RWPE1 (cell line): ENCODE measurements at places on chromosomes 12 and 14.

DNA sequence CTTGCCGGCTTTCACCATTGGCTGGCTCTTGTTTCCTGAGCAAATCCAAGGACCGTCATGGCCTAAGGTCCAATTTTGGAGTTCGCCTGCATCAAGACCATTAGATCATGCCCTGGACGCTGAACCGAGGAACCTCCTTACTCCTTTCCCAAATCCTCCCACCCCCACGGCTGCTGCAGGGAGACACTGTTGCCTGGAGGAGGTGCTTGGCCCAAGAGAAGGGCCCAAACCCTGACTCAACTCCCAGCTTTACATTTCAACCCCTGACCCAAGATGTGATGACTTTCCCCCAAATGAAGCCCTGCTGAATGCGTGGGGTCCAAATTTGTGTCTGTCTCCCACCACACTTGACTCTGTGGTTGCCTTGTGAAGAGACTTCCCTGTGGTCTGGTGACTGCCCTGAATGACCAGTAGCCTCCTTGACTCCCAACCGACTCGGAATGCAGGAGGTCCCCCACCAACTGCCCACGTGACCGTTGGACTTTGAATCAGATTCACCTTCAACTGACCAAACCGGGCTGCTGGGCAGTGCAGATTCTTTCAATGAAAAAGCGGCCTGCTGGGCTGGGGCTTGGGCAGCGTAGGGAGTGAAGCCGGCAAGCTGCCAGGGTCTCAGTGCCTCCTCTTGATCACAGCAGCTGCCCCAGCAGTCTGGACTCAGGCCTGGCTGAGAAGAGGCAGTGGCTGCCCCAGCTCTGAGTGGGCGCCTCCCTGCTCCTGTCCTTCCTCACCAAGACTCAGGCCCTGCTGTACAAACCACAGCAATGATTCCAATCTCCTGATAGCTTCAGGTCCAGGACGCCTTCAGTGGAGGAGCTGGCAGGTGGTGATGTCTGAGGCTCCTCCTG lies 46.7 kb upstream of the OASL start:
- no peak for DNase-seq

DNA sequence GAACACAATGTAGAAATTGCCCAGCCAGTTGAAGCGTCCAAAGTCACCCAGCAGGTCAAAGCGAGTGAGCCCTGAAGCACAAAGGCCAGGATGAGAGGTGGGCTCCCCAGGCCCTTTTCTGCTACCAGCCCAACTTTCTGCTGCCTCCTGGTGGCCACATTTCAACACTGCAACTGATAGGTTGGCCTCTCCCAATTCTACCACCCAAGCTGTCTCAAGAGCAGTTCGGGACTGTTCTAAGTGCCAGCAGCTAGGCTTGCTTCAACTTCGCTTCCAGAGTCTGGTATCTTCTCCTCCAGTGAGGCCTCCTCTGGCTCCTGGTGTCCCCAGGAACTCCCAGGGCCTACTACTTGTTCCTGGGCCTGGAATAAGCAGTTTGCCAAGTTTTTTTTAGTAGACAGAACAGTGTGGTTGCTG lies 3.4 kb upstream of the DHH start:
- DNase-seq = no peak

DNA sequence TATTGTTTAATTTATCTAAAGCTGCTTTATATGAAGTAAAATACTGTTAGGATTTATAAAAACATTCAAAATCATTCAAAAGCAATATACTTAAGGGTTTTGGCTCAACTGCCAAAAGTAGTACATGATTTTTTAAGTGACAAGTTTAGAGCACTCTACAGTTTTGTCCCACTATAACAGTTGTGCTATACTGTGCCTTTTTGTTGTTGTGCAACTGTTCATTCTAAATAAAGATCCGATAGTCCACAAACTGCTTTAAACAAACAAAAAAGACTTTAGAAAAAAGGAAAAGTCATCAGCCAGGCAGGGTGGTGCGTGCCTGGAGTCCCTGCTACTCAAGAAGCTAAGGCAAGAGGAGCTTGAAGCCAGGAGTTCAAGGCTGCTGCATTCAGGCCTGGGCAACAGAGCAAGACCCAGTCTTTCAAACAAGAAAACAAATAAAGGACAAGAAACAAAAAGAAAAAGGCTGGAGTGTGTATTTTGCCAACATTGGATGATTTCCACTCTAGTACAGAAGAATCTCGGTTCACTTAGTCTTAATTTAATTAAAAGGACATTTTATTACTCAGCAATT lies 7.3 kb downstream of the C2CD5 start:
- no peak for DNase-seq

DNA sequence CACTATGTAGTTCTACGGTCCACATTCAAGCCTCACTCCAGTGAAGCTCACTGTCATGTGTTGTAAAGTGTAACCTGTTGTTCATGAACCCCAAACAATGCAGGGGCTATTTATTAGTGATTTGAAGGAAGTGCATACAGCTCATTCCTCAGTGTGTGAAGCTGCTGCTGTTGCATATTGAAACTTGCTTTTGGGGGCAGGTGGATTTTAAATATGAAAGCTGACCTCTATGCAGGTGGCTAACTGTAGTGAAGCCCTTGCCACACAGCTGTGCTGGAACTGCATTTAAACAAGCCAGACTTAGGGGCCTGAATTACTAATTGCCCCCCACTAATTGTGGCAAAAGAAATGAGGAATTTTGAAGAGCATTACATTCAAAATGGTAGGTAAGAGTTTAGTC lies 226.3 kb downstream of the ATP23 start:
- DNase-seq = no peak

GRCh38 chr12:39010406-39010805 lies 105.0 kb upstream of the CPNE8 start:
- no peak for DNase-seq

- DNase-seq = peak; percentile 8
These were observed 42.3 kb downstream of the MIA2 start for GRCh38 chr14:39276005-39276404.

GRCh38 chr12:108751821-108752220 lies 20.5 kb upstream of the CORO1C start:
- no peak for DNase-seq

DNA sequence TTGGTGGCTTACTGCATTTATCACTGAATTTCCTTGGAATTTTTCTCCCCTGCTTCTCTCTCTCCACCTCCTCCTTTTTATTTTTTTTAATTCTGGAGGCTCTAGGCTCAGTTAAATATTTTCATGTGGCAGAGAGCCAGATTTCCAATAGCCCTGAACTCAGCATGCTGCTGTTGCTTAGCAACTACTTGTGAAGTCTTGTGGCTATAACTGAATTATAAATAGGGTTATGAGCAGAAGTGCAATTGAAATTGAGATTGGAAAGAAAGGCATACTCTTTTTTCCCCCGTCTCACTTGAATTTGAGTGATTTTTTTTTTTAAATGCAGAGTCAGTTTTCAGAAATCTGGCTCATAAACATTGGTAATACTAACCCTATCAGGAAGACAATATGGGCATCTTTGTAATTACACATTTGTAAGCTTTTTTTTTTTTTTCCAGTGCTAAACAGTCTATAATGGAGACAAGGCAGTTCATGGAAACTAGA lies 38.3 kb downstream of the ATF7IP start:
- peak; percentile 16 for DNase-seq

GRCh38 chr12:12557733-12558132 lies 4.9 kb downstream of the DUSP16 start:
- DNase-seq = no peak

- DNase-seq = no peak
These were observed 15.3 kb upstream of the ANO6 start for GRCh38 chr12:45200491-45201043.

DNA sequence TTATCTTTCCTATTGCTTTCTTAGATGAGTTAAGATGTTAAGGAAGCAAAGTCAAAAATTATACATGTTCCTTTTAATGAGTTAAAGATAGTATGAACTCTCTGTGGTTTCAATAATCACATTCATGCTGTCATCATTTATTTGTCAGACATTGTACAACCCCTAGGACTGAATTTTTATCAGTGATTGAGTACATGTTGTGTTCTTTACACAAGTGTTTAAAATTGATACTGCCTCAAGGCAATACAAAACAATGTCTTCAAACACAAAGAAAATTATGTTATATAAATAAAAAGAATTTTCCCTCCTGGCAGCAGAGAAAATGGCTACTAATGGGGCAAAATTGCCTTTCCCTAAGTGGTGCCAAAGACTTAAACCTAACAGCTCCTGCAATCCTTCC lies 34.6 kb upstream of the KCNJ8 start:
- no peak for DNase-seq

- DNase-seq = no peak
These were observed 5.6 kb downstream of the OR10P1 start for GRCh38 chr12:55642267-55642666.

DNA sequence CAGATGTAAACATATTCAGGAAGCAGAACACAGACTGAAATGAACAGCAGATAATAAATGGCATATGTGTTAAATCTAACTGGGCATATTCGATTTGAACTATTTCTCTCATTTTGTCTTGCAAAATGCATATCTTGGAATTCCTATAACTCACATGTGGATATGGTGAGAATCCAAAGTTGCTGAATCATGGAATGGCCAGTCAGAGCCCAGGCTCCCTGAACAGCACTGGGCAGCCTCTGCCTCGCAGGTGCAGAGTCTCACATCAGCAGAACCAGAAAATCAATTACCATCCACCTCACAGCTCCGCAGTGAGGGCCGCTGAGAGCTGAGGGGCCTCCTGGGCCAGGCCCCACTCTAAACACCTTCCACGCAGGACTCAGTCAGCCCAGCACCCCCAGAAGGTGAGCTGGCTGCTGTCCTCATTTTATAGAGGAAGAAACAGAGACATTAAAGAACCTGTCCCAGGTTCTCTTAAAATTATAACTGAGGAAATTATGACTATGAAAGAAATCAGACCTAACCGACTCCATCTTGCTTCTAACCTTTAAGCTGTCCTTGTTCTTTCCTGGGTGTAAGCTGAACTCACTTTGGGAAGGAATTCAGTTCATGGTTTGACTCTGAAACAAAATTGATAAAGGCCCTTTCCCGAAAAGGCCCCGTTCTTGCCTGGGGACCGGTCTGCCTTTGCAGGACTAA lies 269.1 kb upstream of the SFSWAP start:
- no peak for DNase-seq

GRCh38 chr12:71032933-71033332 lies 112.4 kb upstream of the PTPRR start:
- no peak for DNase-seq

- DNase-seq = no peak
These were observed 390.3 kb downstream of the AACS start for GRCh38 chr12:125455556-125455955.

DNA sequence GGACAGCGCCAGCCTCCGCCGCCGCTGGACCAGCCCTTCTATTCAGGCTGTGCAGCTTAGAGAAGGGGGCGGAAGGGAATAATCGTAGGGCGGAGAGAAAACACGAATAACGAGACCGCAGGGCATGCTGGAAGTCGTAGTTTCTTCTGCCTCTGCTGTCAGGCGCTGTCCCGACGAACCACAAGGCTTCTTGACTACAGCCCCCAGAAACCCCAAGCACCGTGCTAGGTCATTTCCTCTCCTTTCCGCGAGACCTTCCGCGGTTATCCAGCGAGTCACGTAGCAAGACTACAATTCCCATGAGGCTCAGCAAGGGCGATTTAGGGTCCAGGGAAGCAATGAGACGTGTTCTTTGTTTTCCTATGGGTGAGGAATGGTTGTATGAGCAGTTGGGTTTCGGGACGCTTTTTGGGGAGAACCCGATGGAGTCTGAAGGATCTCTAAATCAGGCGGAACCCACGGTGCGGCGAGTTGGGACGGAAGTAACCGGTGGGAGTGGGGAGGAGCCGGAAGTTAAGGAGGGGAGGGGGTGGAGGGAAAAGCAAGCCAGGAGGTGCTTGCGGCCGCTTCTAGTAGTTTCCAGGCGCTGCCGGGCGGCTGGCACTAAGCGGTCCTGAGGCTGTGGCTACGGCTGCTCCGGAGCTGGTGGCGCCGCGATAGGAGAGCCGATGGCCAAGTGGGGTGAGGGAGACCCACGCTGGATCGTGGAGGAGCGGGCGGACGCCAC lies at the start of the genes AHSA1 and VIPAS39:
TSS of gene AHSA1 (plus strand) at position 572 of the 727 bp plus-strand sequence. CDS start at position 669, 97 bp downstream.
TSS of gene VIPAS39 (minus strand) at position 80 of the 727 bp plus-strand sequence. CDS start 3,499 bp downstream, outside the sequence.
- DNase-seq = peak; percentile 93

- no peak for DNase-seq
These were observed 237.1 kb downstream of the GPHN start for GRCh38 chr14:66745078-66745477.

GRCh38 chr12:41950455-41950854 lies 194.2 kb downstream of the GXYLT1 start:
- DNase-seq = no peak

GRCh38 chr14:25943329-25943728 lies 654.5 kb downstream of the NOVA1 start:
- DNase-seq = no peak

GRCh38 chr12:65156366-65156841 lies 13.0 kb upstream of the LEMD3 start:
- no peak for DNase-seq

DNA sequence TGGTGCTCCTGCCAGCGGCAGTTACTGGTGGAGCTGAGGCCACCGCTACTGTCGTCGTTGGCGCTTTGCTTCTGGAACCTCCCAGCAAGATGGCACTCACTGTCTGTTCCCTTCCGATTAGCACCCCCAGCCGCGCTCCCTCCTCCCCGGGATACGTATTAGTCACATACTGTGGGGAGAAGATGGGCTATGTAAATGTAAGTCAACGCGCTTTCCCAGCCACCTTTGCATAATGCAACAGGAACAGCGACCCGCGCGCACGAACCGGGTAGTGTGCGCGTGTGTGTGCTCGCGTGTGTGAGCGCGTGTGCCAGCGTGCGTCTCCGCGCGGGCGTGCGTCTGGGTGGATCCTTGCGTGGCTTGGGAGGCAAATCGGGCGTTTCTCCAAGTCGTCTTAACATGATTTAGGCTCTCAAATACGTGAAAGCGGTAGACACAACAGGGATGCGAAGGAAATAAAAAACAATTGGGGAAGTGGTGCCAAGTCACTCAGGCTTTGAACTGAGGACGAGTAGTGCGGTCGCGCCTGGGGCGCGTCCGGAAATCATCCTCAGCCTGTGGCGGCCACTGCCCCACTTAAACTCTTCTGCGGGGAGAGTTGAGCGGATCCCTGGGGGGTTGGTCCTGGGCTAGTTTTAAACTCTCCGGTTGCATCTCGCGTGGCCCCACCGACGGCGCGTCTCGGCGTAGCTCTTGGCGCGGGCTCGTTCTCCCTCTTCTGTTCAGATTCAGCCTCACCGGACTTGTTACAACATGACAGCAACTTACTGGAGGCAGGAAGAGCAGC lies 1.8 kb downstream of the FLRT2 start:
- DNase-seq = peak; percentile 62

GRCh38 chr12:129903956-129904829 lies at the start of gene TMEM132D:
TSS of gene TMEM132D (minus strand) at chr12:129904025.
- DNase-seq = no peak

GRCh38 chr12:1504304-1504894 lies 90.0 kb downstream of the FBXL14 start:
- DNase-seq = no peak

GRCh38 chr14:55433880-55434804 lies 6.3 kb downstream of the TBPL2 start:
- no peak for DNase-seq
